RCC 7860 (cell line): ENCODE measurements at places on chromosomes 4 and X.

- no peak for DNase-seq
Measured at GRCh38 chrX:132615391-132616131, 126.7 kb upstream of the MBNL3 start.

- no peak for DNase-seq
Measured at GRCh38 chrX:52865343-52865998, 2.4 kb downstream of the XAGE3 start.

- DNase-seq: no peak
Measured at GRCh38 chr4:4524364-4524763, 17.5 kb downstream of the STX18 start.

GRCh38 chrX:100048156-100048555 is 361.9 kb downstream of the PCDH19 start:
- DNase-seq: no peak

- no peak for DNase-seq
Measured at GRCh38 chr4:11724731-11725130, 296.0 kb upstream of the HS3ST1 start.

GRCh38 chr4:152935143-152935542 is 980 bp upstream of the FHDC1 start:
- DNase-seq: no peak

DNA sequence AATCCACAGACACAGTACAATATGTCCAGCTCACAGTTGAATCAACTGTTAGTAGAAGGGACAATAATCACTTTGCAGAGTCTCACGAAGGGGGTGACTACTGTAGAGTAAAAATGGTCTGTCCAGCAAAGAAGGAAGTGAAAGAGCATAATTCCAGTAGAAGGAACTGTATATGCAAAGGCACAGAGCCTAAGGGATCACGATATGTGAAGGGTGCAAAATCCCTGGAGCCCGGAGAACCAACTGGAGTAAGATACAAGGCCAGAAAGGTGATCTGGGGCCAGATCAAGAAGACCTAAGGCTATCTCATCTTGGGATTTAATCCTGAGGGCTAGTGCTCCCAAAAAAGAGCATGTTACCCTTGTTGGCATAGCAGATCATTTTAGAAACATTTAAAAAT is 192.7 kb upstream of the LDB2 start:
- no peak for DNase-seq

DNA sequence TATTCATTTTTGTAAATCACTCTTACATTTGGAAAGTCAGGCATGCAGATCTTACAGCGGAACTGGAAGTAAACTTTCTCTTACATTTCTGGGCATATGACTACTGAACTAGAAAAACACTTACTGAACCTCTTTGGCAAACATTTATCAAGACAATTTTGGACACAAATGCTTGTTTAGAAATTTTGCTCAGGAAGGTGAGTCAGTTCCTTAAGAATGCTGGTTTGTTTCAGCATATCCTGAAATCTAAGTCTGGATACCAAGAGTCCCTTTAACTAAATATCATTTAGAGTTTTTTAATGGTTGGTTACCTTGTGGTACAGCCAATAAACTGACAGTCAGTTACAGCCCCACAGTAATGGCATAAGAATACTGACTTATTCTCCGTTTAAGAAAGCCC is 15.0 kb downstream of the SHISA3 start:
- DNase-seq: no peak

- DNase-seq: peak; percentile 7
Measured at GRCh38 chr4:6641164-6641970, 882 bp downstream of the MRFAP1 start.

DNA sequence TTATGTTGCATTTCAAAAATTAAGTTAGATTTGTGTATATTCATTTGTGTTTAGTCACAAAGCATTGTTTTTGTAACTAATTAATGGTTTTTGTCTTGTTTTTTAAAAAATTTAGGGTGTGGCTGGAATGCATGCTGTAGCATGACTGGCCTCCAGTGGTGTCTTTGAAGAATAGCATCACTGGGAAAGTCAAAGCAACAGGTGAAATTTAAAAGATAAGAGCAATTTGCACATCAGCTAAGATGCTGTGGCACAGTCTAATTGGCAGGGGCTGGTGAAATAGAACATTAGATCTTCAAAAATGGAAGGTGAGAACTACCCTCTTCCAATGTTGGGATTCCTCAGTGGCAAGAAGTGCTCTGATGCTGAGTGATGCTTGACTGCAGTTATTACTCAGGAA is 45.3 kb downstream of the ANK2 start:
- DNase-seq: no peak

GRCh38 chr4:21801661-21802385 is 146.7 kb downstream of the KCNIP4 start:
- DNase-seq: peak; percentile 28

DNA sequence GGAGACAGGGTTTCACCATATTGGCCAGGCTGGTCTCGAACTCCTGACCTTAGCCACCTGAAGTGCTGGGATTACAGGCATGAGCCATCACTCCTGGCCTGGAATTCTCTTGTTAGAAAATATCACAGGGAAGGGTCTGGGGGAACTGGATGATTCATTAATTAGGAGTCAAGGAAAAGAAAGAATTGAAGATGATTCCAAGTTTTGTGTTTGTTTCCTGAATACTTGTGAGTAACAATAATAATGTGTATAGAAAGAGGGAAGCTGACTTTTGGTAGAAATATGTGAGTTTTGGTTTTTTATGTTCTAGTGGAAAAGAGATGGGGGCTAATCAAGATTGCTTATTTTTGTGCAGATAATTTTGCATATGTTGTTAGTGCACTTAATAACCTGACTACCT is 77.3 kb upstream of the CLNK start:
- no peak for DNase-seq

GRCh38 chrX:20664131-20664530 is 397.4 kb upstream of the RPS6KA3 start:
- no peak for DNase-seq

- no peak for DNase-seq
Measured at GRCh38 chrX:129586446-129586845, 46.4 kb downstream of the OCRL start.

DNA sequence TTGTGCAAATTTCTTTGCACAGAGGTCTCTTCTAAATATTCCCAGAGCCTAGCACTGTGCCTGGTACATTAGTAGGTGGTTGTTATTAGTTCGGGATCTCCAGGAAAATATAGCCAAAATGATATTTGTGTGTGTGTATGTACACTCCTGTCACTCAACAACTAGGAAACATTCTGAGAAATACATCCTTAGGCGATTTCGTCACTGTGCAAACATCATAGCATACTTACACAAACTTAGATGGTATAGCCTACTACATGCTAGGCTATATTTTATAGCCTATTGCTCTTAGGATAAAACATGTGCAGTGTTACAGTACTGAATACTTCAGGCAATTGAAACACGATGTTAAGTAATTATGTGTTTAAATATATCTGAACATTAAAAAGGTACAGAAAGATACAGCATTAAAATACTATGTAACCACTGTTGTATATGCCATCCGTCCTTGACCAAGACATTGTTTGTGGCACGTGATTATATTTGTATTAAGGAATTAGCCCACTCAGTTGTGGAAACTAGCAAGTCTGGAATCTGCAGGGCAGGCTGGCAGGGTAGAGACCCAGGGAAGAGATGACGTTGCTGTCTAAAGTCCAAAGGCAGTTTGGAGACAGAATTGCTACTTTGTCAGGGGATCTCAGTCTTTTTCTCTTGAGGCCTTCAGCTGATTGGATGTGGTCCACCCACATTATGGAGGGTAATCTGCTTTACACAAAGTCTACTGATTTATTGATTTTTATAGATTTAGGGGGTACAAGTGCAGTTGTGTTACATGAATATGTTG is 106.9 kb downstream of the COL4A6 start:
- no peak for DNase-seq

DNA sequence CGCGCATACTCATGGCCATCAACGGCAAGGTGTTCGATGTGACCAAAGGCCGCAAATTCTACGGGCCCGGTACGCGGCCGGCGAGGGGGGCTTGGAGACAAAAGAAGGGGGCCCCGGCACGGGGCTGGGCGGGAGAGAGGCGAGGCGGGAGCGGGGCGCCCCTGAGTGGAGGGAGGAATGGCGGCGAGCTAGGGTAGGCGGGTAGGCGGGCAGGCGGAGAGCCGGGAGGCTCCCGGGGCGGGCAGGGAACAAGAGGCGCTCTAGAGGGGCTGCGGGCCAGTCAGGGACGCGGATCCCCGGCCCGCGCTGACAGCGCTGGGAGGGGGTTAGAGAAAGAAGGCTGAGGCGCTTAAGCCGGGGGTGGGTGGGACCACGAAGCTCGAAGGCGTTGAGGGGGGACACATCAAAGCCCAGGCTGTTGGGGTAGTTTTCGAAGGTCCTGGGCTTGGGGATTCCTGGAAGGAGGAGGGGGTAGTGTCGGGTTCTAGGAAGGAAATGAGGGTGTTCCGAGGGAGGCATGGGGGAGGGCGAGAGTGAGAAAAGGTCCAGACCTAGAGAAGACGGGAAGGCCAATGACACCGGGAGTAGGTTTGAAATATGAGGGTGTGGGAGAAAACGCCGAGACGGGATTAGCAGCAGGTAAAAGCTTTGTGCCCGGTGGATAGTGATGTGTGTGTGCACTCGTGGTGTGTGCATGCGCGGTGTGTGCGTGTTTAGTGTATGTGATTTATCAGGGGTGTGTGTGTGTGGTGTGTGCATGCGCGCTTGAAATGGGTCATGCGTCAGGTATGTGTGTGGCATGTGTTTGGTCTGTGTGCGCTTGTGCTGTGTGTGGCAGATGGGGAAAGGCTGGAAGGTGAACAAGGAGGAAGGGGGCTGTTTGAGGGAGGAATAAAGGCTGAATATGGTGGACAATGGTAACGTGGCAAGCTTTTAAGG is 807 bp downstream of the PGRMC1 start:
- DNase-seq: peak; percentile 11
